ENCODE measurements at places on chromosomes 5 and 9.
A peak's percentile ranks its signal among the peaks of the same experiment; 100 is the strongest.

GRCh38 chr5:170223360-170223759 is 9.4 kb upstream of the C5orf58 start:
- no peak for DNase-seq

GRCh38 chr5:73234204-73234555 is 61.2 kb downstream of the TMEM174 start:
- no peak for DNase-seq

DNA sequence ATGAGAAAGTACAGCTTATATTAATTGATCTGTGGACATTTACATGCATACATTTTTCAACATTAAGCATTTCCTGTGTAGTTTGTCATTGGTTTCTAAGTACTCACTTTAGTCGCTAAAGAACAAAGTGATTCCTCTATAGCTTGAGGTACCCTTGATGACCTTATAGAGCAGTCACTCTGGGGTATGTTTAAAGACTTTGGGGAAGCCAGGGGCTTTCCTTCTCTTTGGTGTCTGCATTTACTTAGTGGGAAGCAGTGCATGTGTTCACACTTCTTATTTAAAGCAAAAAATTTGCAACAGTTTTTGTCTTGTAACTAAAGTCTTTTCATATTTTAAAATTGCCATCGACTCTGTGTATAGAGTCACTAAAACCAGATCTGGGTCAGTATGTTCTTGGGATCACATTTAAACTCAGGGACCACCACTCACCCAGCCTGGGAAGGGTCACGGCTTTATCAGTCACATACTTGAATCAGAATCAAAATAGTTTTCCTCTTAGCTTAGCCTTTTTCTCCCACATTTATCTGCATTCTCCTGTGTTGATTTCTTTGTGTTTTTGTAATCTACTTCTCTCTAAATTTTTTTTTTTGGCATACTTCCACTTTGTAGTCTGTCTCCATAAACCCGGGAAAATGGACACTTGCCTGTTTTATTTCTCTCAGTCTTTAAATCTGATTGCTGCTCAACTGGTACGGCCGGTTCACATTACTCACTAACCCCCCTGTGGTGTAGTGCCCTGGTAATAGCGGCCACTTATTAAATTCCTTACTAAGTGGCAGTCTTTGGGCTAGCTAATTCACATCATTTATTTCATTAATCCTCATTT is 143.9 kb upstream of the FBN2 start:
- no peak for DNase-seq

GRCh38 chr9:19641046-19641445 is 147.8 kb downstream of the SLC24A2 start:
- no peak for DNase-seq

GRCh38 chr9:116726602-116727001 is 39.5 kb downstream of the TRIM32 start:
- DNase-seq = no peak

DNA sequence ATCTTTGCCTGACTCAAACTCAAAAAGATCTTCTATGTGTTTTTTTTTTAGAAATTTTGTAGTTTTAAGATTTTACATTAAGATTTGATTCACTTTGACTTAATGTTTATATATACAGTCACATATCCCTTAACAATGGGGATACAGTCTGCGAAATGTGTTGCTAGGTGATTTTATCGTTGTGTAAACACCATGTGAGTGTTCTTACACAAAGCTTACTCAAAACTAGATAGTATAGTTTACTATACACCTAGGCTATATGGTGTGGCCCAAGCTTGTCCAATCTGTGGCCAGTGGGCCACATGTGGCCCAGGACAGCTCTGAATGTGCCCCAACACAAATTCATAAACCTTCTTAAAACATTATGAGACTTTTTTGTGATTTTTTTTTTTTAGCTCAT is 131.9 kb downstream of the CWC27 start:
- DNase-seq = no peak

- DNase-seq = peak; percentile 28
These were observed 20.2 kb downstream of the SLC22A5 start for GRCh38 chr5:132389585-132390286.

DNA sequence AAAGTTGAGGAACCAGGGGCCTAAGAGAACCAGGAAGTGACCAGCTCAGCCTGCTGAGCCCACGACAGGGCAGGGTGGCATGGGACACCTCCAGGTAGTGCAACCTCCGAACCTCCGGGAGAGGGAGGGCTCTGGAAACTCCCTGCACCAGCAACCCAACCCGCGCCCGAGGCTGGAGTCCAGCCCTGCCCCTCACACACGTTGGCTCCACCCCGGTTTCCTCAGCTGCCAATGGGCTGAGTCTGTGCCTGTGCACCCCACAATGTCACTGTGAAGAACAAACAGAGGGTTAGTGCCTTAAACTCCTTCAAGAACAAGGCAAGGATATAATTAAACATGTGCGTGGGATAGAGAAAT is 17.0 kb upstream of the UNC5A start:
- DNase-seq = no peak

DNA sequence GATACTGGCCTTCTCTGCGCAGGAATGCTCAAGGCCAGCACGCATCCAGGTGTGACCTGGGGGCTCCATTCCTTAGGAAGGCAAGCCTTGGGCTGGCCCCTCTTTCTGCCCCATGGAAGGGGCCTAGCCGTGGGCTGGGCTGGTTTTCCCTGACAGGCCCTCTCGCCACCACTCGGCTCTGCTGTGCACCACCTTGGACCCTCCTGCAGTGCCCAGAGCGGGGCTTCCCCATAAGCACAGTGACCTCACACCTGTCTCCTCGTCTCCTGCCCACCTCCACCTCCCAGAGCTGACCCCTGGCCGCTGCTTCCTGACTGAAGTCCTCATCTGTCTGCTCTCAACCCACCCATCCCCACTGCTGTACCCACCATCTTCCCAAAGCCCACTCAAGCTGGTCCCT is 21.1 kb downstream of the UNC5A start:
- DNase-seq = no peak

- no peak for DNase-seq
These were observed 580.1 kb upstream of the FTMT start for GRCh38 chr5:121271546-121271945.

- DNase-seq = no peak
These were observed 73.6 kb downstream of the CDH12 start for GRCh38 chr5:22779499-22779898.

DNA sequence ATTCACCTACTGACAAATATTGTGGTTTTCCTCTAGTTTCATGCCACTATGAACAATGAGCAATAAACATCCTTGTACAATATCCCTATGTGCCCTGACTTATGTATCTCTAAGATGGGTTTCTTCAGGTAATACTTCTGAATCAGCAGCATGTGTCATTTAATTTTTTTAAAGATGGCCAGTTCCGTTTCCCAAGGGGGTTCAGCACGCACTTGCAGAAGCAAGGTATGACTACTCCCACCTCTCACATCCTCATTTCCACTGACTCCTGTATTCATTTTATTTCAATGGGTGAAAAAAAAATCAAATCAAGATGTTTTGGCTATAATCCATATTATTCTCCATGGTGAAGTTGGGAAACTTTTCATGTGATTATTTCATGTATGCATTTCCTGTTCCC is 14.7 kb upstream of the ADAMTS19 start:
- DNase-seq = no peak

- no peak for DNase-seq
These were observed 451.3 kb upstream of the KLF4 start for GRCh38 chr9:107940616-107941595.

DNA sequence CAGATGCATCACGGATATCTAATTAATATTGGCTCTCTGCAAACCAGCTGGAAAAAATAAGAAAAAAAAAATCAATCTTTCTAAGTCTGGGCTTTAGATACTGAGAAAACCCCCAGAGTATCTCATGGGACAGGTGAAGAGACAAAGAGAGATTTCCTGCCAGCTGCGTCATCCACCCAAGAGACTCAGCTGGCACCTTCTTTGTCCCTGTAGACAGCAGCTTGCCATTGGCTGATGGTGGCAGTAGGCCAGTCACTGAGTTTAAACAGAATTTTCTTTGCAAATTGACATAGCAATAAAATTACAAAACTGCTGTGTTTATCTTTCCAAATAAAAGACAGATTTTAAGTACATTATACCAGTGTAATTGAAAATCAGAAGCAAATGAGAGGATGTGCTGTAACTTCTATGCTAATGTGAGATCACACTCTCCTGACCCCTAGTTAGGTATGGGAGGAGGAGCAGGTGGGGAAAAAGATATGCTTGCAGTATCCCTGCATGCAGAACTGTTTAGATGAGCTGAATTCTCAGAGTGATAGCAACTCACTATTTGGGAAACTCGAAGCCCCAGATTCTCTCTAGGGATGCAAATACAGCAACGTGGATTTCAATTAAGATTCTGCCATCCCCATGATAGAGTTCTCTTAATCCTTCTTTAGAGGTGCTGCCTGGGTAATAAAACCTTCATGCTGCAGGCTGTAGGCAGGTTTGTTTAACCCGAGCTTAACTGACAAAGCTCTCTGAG is 72.2 kb downstream of the NMUR2 start:
- DNase-seq = no peak

GRCh38 chr5:57834829-57835608 is 352.4 kb upstream of the ACTBL2 start:
- no peak for DNase-seq

- no peak for DNase-seq
These were observed 32.7 kb upstream of the RIC1 start for GRCh38 chr9:5596173-5596572.

DNA sequence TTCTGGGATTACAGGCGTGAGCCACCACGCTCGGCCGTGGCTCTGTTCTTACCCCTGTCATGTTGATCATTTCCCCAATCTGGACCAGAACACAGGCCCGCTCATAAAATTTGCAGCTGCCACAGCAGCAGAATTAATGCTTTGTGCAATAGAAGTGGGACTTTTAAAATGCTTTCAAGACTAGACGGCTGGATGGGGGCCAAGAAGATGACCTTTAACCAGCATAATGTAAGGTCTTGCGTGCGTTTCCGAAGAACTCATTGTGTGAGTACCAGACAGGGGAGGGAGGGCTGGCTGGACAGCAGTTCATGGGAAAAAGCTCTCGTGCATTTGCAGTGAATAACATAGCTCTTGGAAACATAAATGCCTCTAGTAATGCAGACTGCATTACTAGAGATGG is 3.5 kb upstream of the WDR38 start:
- DNase-seq = no peak

DNA sequence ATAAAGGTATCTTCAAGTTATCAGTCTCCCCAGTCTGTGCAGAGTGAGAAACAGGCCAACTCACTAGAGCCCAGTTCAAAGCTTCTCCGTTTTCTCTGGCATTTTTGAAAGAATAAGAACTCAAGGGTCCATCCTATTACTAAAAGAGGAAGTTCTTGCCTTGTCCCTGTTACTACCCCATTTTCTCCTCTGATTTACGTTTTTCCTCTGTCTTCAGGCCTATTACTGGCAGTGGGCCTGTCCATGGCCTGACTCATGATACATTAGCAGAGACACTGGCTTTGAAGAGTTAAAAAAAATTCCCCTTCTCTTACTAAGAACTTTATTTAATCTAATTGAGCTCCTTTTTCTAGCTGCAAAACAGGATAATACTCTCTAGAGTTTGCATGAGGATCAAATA is 624.0 kb upstream of the KLF4 start:
- no peak for DNase-seq

GRCh38 chr9:20023961-20024571 is 235.2 kb upstream of the SLC24A2 start:
- no peak for DNase-seq

DNA sequence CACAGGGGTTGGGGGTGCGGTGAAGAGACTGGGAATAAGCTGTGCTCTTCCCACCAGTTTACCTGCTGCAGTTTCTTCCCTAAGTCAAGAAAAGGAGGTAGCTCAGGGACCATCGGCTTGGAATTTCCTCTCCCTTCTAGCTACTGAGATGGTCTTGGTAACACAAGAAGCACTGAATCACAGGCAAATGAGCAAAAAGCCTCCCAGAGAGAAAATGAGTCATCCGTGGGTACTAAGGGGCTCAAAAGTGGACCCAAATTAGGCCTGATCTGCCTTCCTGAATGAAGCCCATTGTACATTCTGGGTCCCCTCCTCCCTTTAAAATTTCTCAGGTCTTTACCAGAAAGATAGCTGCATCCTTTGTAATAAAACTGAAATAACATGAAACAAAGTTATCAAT is 49.9 kb downstream of the PTPN3 start:
- DNase-seq = no peak

GRCh38 chr9:86246752-86247161 is 12.7 kb downstream of the C9orf153 start:
- no peak for DNase-seq

DNA sequence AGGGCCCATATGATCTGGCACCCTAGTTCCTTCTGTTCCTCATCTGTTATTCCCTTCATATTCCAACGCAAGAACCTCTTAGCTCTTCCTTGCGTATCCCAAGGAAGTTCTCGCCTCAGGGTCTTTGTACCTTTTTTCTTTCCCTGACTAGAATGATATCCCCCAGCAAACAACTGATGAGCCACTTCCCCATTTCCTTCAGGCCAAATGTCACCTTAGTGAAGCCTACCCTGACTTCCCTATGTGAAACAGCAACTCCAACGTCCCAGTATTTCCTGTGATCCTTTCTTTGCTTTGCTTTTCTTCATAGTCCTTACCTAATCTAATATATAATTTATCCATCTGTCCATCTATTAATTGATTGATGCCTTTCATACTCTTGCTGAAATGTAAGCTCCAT is 47.9 kb downstream of the ERCC8 start:
- no peak for DNase-seq

DNA sequence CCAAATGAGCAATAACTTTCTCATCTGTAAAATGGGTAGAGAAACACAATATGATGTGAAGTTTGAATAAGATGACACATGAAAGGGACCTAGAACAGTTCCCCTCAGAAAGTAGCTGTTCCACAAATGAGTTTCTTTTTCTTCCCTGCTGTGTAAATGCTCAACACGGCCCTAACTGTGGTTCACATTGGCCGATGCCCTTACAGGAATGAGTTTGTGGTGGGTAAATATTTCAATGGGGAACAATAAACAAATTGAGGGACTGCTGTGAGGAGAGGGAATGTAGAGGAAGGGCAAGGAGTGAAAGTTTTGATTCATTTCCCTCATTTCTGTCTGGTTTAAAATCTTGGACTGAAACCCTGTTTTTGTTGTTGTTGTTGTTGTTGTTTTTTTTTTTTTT is 12.8 kb downstream of the C6 start:
- no peak for DNase-seq

Measured in activated T-cell treated with anti-CD3 and anti-CD28 coated beads, Interleukin-2, amount 50 U/mL, for 4 hours (primary cell).